ENCODE measurements at places on chromosomes 6 and 20. TPM values are rescaled to one million over a fixed set of nuclear protein-coding genes. Genes with fewer than 3 reads are reported as not detected.

CAPN11 gene
- polyA plus RNA-seq, result 0.12 TPM

KCNQ5 gene
- polyA plus RNA-seq, result 0.28 TPM

NT5E gene
- 5.5 TPM for polyA plus RNA-seq

ID4 gene
- polyA plus RNA-seq, result 156 TPM

NEU1 gene
- 77.5 TPM for polyA plus RNA-seq

DNA sequence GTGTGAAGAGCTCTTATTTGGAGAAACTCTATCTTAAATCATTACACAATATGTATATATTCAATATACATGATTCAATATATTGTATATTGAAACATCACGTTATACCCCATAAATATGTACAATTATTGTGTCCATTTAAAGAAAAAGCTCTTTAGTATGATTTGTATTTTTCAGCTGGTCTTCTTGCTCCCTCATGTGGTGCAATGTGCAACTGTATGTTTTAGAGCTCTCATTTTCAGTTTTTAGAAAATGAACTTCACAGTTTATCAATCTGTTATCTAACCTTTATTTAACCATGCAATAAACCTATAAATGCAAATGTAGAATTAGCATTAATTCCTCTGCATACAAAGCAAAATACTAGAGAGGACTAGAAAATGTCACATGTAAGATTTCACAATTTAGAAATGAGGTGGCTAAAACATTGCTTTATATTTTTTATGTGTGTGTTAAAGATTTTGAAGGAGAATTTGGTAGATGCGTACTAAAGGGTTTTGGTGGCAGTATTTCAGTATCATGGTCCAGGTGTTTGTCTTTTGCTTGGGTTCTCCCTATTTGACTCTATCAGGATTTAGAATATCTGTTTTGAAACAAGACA is 167.1 kb downstream of the PHF3 start:
- no peak for DNase-seq

GRCh38 chr6:103872233-103872632 is 987.5 kb downstream of the HACE1 start:
- no peak for DNase-seq

GRCh38 chr20:54194724-54195438 is 13.0 kb upstream of the PFDN4 start:
- DNase-seq, result no peak

- no peak for DNase-seq
Observed at GRCh38 chr6:151512481-151512880, 18.7 kb downstream of the CCDC170 start.

- DNase-seq, result no peak
Observed at GRCh38 chr6:15287670-15288375, 42.0 kb downstream of the JARID2 start.

DNA sequence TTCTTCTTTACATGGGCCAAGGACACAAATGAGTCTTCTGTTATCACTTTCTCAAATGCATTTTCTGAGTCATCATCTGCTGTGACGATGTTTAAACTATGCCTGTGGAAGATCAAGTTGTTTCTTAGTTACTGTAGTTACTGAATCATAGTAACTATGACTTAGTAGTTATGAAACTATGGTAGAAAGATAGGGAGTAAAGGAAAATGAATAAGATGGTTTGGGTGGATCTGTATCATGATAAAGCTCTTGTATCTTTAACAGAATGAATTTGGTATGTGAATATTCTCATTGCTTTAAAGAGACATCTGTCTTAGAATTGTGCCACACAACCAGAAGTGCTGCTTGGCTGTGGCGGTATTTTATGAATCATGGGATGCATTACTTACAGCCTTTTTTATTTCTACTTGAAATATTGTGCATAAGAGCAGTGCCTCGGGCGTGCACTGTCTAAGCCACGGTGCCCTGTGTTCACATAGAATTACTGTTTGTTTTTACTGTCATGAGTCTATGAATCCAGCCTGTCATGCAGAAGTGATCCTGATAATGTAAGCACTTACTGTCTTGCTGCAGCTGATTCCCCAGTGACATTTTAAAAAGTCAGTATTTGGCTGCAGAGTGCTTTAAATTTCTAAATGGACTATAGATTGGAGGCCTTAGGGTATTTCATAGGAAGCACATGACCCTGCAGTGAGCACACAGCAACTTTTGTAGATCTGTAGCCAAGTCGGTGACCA is 215.2 kb downstream of the TMEM242 start:
- DNase-seq, result no peak

DNA sequence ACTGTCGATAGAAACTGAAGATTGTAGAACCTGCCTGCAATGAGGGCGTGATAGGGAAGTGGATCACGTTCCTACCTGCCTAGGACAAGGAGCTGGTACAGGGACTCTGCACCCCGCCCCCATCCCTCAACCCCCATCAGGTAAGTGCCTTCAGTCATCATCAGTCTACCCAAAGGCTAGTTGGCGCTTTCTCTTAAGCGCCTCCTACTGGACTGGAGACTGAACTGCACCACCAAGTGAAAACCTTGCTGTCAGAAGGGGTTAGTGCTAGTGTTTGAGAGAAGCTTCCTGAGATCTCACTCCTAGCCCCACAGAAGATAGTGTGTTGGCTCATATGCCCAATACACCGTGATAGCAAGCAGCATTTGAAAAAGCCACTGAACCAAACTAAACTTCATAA is 706.5 kb upstream of the MAN1A1 start:
- DNase-seq, result no peak

DNA sequence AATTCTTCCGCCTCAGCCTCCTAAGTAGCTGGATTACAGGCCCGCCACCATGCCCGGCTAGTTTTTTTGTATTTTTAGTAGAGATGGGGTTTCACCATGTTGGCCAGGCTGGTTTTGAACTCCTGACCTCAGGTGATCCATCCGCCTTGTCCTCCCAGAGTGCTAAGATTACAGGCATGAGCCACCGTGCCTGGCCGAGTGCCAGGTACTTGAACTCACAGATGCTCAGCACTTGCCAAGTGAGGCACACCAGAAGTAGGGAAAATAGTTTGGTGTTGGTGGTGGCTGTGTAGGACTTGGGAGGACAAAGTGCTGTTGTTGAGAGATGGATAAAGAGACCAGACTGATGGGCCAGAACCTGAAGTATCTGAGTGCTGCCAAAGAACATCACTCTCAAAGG is 40.0 kb upstream of the MBOAT1 start:
- DNase-seq, result no peak

GRCh38 chr20:25579081-25579770 is 6.1 kb downstream of the NINL start:
- no peak for DNase-seq

GRCh38 chr6:56244089-56244488 is 3.3 kb downstream of the COL21A1 start:
- no peak for DNase-seq

All from right renal cortex interstitium (tissue), 3 donors.